Lower leg skin (tissue), 4 donors: ENCODE measurements at places on chromosomes 2 and 18. TPM values are rescaled to one million over a fixed set of nuclear protein-coding genes. Genes with fewer than 3 reads are reported as not detected.

CKAP2L gene
- total RNA-seq, result 11.3 TPM

EVX2 gene
- not detected for total RNA-seq

- no peak for DNase-seq
These were observed 622.1 kb upstream of the ZEB2 start for GRCh38 chr2:145141981-145142380.

- no peak for DNase-seq
These were observed 9.6 kb downstream of the RPL37A start for GRCh38 chr2:216508229-216508628.

- DNase-seq, result no peak
These were observed 247.0 kb downstream of the TWIST2 start for GRCh38 chr2:239094867-239095266.

- DNase-seq, result no peak
These were observed 133.1 kb upstream of the CCDC195 start for GRCh38 chr2:224849264-224849663.

DNA sequence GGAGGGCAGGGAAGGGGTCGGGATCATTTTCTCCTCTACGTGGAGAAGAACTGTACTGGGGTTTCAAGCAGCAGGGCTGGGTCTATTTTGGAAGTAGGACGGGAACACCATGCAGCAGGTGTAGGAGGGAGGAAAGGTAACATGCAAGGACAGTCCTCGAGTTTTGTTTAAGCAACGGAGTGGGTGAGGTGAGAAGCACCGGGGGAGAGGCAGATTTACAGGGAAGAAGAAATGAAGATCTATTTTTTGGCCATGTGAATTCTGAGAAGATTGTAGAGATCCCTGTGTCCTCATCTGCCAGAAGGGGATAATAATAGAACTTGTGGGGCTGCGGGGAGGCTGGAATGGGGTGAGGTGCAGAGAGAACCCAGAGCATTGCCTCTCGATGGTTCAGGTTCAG lies 85.6 kb downstream of the INPP5D start:
- no peak for DNase-seq

SMIM21 gene
- not detected for total RNA-seq

- DNase-seq, result no peak
These were observed 54.9 kb downstream of the EXOC6B start for GRCh38 chr2:72770879-72771461.

GRCh38 chr2:232438951-232439757 lies 16.8 kb upstream of the ALPI start:
- no peak for DNase-seq

TMEM17 gene
- total RNA-seq, result 2.6 TPM

- DNase-seq, result no peak
These were observed 101.9 kb downstream of the NOL4 start for GRCh38 chr18:34122724-34123334.

REV1 gene
- 59.0 TPM for total RNA-seq

- no peak for DNase-seq
These were observed 46.0 kb upstream of the MTIF2 start for GRCh38 chr2:55314985-55315384.

GRCh38 chr2:13682540-13683272 lies 949.8 kb upstream of the LRATD1 start:
- no peak for DNase-seq

FAP gene
- 2.8 TPM for total RNA-seq

AQP12B gene
- total RNA-seq, result not detected

- DNase-seq, result no peak
These were observed 47.3 kb downstream of the RBKS start for GRCh38 chr2:27842894-27843293.

- DNase-seq, result no peak
These were observed 101.8 kb upstream of the ERBB4 start for GRCh38 chr2:212640428-212640827.

DNA sequence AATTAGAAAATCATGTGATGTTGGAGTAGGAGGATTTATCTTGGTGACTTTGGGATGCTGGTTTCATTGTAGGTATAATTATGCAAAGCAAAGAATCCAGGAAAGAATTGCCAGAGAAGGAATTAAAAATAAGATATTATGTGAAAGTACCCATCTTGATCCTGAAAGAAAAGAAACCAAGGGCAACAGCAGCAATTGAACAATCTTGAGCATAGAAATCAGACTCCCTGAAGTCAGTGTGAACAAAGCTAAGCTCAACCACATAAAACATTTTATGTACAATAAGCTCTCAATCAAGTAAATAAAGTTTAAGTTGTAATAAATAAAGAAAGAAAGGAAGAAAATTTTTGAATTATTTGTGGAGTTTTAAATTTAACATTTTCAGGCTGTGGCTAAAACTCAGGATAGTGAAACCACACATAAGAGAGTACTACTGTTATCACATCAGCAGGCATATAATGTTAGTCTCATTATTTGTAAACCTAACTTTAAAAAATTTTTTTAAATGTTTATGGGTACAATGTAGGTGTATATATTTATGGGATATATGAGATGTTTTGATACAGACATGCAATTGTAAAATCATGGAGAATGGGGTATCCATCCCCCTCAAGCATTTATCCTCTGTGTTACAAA lies 32.8 kb upstream of the GPR55 start:
- DNase-seq, result no peak

GRCh38 chr2:236195726-236196125 lies 27.5 kb upstream of the GBX2 start:
- DNase-seq, result peak; percentile 70

DNA sequence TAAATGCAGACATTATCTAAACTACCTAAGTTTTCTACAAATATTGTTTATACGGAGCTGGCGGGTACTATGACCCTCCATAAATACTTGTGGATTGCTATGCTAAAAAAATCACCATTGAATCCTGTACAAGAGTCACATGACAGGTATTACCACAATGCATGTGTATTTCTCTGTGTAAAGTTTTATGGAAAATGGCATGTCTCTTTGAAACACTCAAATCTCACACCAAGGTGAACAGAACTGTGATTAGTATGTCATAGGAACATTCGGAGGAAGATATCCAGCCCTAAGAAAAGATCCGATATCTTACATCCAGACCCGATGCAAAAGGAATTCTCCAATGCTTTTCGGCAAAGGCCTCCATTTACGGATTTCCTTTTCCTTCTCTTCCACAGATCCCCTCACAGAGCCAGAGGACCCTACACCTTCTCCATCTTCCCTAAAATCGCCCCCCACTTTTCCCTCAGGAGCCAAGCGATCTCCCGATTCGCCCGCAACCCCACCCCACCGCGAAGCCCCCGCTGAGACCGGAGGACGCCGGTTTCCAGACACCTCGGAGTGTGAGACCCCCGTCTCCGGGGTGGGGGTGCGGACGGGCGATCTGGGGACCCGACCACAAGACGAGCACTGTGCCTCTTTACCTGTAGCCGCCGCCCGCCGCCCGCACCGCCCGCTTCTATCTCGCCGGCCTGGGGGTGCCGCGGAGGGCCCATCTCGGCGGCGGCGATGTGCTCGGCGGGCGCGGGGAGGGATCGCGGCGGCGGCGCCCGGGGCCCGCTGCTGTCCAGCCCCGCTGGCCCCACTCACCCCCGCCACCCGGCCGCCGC lies 1.2 kb downstream of the SAP130 start:
- no peak for DNase-seq

SULT1C2 gene
- 0.23 TPM for total RNA-seq

DNA sequence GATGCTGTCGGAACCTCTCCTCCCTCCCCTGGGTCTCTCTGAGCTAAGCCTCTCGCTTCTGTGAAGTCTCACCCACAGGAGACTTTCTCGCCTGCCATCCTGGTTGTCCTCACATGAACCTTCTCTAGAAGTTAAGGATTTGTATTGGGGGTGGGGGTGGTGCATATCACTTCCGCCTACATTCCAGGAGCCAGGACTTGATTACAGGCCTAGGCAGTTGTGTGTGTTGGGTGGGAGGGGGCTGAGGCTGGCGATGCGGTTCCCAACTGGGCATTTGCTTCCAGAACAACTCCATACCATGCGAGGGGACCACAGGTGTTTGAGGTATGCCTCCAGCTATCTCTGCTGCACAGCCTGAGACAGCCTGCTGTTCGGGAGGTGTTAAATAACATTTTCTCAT lies 56.8 kb upstream of the MGAT4A start:
- peak; percentile 62 for DNase-seq

- peak; percentile 90 for DNase-seq
These were observed 2.4 kb upstream of the FOSL2 start for GRCh38 chr2:28390241-28390745.

- DNase-seq, result no peak
These were observed 34.4 kb downstream of the TEX51 start for GRCh38 chr2:126932966-126933710.

DNA sequence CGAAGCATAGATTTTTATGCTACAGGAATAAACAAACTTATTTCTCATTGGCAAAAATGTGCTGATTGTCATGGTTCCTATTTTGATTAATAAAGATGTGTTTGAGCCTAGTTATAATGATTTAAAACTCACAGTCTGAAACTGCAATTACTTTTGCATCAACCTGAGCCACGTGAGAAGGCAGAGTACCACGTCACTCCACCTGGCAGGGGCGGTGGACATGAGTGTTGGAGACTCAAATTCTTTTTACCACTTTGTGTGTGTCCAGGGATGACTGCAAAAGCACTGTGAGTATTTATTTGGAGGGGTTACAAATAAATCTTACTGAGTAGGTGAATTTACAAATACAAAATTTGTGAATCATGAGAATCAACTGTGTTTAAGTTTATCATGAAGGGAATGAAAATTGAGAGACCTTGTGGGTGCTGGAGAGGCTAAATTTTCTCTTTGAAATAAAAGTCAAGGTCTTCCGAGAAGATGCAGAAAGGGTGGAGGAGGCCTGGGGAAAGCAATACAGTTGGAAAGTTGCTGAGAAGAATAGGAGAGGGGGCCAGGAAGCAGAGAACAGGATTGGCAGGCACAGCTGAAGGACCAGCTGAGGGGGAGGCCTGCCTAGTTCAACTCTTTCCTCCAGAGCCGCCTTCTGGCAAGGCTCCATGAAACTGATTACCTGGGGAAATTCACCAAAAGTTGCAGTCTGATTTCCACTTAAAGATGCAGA lies 316.4 kb downstream of the MYCN start:
- no peak for DNase-seq

DNA sequence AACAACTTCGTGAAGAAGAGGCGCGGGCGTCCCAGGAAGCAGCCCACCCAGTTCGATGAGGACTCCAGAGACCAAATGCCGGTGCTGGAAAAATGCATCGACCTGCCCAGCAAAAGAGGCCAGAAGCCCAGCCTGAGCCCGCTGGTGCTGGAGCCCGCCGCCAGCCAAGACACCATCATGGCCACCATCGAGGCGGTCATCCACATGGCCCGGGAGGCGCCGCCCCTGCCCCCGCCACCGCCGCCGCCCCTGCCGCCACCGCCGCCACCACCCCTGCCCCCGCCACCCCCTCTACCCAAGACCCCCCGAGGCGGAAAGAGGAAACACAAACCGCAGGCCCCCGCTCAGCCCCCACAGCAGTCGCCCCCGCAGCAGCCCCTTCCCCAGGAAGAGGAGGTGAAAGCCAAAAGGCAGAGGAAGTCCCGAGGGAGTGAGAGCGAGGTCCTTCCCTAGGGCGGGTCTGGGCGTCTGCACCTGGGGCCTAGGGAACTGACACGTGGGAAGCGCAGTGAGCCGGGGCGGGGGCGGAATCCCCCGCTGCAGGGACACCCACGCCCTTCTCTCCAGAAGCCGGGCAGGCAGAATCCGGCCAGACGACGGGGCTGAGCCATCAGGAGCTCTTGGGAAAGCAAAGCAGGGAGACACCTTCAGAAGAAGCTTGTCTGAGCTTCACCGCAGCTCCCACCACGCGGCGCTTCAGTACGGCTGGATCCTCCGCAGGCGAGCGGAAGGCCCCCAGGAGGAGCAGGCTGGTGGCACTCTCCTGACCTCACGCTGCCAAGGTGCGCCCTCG lies 382.8 kb downstream of the SETBP1 start:
- no peak for DNase-seq
